Thymus (tissue), 14 donors: ENCODE measurements at places on chromosomes 16 and 17.
A peak's percentile ranks its signal among the peaks of the same experiment; 100 is the strongest.

DNA sequence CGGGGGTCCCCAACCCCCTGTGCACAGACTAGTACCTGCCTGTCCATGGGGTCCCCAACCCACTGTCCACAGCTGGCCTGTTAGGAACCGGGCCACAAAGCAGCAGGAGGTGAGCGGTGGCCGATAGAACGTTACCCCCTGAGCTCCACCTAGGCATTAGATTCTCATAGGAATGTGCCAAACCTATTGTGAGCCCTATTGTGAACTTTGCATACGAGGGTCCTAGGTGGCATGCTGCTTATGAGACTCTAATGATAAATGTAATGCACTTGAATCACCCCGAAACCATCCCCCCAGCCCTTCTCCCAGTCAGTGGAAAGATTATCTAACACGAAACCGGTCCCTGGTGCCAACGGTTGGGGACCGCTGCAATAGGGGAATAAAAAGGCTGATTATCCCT lies 1.5 kb downstream of the REXO5 start:
- no peak for DNase-seq

- DNase-seq, result no peak
These were observed 19.7 kb downstream of the TMEM11 start for GRCh38 chr17:21194226-21194625.

GRCh38 chr17:27569257-27569722 lies 61.7 kb upstream of the LGALS9 start:
- peak; percentile 44 for DNase-seq

DNA sequence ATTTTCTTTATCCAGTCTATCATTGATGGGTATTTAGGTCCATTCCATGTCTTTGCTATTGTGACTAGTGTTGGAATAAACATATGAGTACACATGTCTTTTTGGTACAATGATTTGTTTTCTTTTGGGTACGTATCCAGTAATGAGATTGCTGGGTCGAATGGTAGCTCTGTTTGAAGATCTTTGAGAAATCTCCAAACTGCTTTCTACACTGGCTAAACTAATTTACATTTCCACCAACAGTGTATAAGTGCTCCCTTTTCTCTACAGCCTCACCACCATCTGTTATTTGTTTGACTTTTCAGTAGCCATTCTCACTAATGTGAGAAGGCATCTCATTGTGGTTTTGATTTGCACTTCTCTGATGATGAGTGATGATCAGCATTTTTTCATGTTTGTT lies 103.7 kb downstream of the GOSR1 start:
- no peak for DNase-seq

DNA sequence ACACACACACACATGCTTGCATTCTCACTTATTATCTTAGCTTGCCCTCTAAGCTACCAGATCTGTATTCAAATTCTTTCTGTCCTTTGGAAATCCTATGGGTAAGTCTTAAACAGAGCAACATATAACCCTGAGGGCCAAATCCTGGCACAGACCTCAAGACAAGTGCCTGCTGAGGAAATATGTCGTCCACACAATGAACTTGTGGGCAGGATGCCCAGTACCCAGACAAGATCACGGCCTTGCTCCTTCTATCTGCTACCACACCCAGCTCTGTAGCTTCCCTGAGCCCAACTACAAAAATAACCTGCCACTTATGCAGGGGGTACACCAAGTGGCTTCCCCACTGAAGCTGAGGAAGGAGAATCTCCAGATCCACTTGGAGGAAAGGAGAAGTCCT lies 37.3 kb upstream of the FA2H start:
- no peak for DNase-seq

DNA sequence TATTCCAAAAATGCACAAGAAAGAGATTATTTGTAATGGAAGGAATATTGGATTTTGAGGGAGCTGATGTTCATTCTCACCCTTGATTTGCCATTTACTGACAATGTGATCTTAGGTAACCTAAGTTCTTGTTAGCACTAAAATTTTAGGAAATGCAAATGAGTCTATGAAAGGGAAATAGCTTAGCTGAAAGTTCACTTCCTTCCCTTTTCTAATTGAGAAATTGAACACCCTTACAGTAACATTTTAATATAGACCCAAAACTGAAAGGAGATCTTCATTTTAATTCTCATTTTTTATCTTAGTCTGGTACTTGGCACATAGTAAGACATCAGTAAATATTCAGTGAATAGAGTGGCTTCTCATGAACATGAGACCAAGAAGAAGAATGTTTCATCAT lies 10.9 kb upstream of the WSB1 start:
- DNase-seq, result no peak

DNA sequence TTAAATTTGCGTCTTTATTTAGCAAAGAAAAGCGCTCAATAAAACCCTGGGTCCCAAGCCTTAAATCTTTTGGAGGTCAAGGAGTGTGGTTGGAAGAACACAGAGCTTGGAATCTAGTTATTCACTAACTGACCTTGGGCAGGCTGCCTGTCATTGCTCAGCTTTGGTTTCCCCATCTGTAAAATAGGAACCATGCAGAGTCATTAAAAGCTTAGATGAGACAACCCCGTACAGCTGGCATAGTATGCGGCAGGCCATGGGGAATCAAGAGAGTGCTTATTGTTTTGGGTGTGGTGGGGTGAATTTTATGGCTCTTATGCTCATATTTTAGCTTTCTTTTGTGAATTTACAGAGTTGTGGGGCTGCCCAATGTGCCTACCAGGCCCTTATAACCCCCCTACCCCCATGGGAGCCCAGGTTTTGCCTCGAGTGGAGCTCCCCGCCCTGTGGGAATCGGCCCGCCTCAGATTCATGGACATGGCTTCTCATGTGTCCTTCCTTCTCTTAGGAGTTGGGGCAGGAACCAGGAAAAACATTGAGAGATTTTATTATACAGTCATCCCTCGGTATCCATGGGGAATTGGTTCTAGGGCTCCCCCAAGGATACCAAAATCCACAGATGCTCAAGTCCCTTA lies 113.5 kb downstream of the CLEC16A start:
- no peak for DNase-seq

DNA sequence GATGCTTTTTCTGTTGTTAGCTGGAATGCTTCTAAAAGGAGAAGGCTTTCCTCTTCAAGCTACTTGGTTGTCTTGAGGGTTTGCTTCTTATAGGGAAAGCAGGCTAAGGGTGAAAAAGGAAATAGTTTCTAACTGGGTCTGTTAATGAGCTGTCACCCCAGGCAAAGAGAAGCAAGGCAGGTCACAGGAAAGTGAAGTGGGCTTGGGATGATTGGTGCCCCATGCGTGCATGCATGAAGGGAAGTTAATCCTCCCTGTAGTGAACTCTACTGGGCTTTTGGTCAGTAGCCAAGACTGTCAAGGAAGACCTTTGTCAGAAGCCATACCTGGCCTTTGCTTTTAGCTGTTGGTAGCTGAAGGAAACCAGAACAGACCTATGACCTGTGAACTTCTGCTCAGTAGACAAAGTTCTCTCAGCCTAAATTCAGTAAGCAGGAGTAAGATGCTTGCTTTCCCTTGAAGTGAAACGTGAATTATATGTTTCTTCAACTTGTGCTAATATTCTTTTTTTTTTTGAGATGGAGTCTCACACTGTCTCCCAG lies 16.5 kb downstream of the TENT4B start:
- no peak for DNase-seq

DNA sequence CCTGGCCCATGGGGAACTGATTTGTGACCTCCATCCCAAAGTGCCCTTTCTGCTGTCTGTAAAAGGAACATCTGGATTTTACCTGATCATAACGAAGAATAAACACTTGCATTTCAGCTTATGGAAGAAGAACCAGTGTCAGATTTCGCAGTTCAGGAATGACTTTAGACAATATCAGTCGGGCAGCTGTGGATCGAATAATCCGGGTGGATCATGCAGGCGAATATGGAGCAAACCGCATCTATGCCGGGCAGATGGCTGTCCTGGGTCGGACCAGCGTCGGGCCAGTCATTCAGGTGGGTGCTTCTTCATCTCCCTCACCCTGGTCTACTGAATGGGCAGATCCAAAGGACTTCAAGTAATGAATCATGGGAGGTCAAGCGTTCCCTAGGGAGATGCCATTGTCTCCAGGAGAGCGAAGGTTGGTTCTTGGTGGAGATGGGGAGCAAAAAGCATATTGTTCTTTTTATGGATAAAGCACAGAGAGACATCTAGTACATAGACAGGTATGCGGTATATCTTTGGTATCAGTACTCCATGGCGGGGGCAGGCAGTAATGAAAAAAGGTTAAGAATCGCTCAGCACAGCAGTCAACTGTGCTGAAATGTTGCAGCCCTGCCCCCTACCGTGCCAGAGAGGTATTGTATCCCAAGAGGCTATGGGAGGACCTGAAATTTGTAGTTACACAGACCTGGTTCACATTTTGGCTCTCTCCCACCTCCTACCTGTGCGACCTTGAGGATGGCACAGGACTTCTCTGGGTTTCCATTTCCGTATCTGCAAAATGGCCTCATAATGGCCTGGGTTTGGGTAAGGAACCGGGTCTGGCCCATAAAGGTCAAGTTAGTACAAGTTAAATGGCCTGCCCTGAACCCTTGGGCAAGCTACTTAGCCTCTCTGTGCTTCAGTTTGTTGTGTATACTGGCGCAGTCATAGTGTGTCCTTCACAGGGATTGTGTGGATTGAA lies 4.7 kb downstream of the COQ7 start:
- peak; percentile 60 for DNase-seq

GRCh38 chr16:87757841-87758426 lies 7.9 kb downstream of the KLHDC4 start:
- no peak for DNase-seq

DNA sequence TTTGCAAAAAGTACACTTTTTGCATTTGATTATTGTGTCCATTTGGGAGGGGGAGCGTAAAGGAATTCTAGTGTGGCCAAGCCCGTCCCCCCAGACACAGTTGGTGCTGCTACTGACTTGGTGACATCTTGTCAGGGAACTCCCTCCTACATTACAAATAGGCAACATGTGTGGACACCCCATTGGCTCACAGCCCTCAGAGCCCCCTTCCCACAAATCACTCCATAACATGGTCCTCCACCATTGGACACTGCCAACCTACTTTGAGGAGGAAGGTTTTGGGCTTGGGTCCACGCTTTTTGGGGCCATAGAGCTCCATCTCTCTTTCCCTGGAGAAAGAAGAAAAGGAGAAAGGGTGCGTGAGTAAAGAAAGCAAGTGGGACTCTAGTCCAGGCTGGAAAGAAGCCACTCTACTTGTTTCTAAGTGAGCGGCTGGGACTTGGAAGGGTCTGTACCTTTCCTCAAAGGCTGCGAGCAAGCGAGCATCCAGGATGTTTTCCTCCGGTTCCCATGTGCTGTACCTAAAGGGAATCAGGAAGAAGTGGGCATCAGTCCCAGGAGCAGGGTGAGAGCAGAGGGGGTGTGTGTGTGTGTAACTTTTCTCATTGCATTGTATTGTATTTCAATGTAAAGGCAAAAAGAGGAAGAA lies 958 bp downstream of the CBX8 start:
- no peak for DNase-seq

- DNase-seq, result no peak
These were observed 91.2 kb upstream of the TNRC6C start for GRCh38 chr17:77867308-77867781.

DNA sequence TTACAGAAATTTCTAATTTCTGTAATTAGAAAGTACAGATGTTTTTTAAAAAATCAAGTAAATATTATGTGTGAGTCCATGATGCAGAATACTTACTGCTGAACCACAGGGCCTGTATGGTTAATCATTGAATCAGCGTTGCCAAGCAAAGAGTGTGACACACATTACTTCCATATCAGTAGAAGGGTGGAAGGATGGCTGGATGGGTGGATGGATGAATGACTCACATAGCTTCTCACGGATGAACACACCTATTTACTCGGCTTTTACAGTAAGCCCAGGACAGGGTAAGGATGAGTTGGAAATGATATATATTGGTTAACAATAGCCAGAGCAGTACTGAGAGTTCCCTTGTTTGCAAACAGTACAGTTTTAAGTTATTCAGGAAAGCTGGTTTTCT lies 495.9 kb upstream of the RBFOX1 start:
- DNase-seq, result no peak

DNA sequence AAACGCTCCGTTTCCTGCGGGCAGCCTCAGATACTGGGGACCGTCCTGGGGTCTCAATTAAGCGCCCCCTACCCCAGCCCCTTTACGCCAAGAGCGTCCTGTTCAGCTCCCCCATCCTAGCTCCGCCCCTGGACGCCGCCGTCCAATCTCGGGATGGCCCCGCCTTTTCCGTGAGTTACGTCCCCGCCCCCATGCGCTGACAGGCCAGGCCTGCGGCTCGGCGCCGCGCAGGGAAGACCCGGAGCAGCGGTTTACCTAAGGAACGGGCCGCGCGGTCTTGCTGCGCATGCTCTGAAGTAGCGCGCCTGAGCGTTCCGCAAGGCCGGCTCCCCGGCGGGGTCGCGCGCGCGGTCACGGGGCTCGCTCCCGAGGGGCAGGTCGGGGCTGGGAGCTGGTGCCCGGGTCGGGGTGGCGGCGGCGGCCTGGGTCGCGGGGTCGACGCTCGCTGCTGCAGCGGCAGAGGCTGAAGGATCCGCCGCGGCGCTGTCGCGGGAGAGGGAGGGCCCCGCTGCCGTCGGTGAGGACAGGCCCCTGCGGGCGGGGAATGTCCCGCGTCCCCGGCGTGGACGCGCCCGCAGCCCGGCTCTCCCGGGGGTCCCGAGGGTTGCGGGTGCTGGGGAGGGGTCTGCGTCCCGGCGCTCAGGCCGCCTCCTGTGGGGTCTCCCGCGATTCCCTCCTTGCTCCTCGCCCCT lies at the start of gene FLYWCH1:
Gene FLYWCH1, plus strand, starts transcription at position 294 of the 692 bp plus-strand sequence. CDS start 17,755 bp downstream, outside the sequence.
- DNase-seq, result peak; percentile 92

- DNase-seq, result no peak
These were observed 24.9 kb upstream of the GNA13 start for GRCh38 chr17:65081439-65081838.

DNA sequence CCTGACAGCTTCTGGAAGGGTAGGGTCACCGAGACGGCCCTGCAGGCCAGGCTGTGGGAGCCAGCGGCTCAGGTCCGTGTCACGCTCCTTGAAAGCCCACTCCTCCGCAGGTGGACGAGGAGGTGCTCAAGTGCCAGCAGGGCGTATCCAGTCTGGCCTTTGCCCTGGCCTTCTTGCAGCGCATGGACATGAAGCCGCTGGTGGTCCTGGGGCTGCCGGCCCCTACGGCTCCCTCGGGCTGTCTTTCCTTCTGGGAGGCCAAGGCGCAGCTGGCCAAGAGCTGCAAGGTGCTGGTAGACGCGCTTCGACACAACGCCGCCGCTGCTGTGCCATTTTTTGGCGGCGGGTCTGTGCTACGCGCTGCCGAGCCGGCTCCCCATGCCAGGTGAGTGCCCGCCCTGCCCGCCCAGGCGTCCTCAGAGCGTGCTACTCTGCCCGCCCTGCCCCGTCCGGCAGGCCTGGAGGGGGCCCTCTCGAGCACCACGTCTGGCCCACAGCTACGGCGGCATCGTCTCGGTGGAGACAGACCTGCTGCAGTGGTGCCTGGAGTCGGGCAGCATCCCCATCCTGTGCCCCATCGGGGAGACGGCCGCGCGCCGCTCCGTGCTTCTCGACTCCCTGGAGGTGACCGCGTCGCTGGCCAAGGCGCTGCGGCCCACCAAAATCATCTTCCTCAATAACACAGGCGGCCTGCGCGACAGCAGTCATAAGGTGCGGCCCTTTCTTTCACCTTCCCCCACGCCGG lies 1.3 kb downstream of the NAGS start:
- DNase-seq, result no peak

GRCh38 chr16:61726125-61726524 lies 310.1 kb downstream of the CDH8 start:
- no peak for DNase-seq
